ENCODE measurements at places on chromosomes 7 and 10. TPM values are rescaled to one million over a fixed set of nuclear protein-coding genes. Genes with fewer than 3 reads are reported as not detected.

CACNB2 gene
- polyA plus RNA-seq, result 101 TPM

SVIL gene
- 258 TPM for polyA plus RNA-seq

- DNase-seq, result no peak
These were observed 50.4 kb upstream of the NKX6-2 start for GRCh38 chr10:132836248-132836831.

- DNase-seq, result no peak
These were observed 29.8 kb downstream of the CPVL start for GRCh38 chr7:29116361-29117200.

DNA sequence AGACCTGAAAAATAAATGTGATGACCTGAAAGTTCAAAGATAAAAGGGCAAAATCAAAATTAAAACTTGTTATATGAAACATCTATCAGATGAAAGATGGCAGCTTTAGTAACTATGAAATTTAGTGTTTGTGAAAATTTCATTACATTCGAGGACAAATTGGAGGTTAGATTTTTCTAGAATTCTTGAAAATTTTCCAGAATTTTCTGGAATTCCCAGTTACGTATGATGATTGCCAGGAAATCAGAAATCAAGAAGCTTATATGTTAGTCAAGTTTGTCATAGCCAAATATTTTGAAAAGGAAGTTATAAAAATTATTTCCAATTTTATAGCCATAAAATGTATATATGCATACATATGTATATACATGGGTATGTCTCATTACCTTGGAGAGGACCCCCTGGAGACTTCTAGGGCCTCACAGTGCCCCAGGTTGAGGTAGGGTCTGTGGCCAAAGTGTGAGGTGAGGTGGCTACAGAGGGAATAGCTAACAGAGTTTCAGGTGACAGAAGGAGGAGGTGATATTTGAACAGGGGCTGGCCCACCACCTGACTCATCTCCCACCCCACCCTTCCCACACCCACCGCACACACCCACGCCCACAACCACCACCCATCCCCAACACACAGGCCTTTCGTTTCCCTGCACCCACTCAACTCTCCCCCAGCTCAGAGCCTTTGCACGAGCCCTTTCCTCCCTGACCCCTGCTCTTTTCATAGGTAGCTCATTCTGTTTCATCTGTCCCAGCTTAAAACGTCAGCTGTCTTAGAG, 21.5 kb downstream of the C10orf105 start:
- DNase-seq, result no peak

DNA sequence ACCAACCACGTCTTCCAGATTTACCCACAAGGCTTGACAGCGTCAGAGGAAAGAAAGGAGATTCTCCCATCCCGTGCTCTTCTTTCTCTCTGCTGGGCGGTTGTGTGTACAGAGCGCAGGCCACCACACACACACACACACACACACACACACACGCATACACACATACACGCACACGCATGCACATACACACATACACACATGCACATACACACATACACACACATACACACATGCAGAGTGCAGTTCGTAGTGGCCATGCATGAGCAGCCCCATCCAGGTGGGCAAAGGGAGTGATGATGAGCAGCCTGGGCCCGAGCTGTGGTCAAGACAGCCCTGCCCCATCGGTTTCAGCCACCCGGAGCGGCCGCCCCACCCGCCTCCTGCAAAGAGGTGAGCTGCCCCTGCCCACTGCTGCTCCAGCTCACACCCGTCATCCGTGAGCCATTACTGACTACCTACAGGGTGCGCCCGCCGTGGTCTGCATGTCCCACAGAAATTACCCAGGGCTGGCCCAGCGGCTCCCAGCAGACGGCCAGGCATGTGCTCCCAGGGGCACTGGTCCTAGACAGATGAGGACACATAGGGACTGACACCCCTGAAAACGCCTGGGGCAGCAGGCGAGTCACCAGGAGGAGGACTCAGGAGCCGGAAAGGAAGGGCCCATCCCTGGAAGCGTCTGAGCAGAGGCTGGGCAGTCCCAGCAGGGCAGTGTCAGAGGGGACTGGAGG, 69.6 kb downstream of the ASB13 start:
- no peak for DNase-seq

Measured in cardiac muscle cell (in vitro differentiated cells and primary cell).